Hair follicular keratinocyte (primary cell): ENCODE measurements at places on chromosomes 16 and 17. TPM values are rescaled to one million over a fixed set of nuclear protein-coding genes. Genes with fewer than 3 reads are reported as not detected.

ATP1B2 gene
- total RNA-seq, result not detected in 2 replicates

KRT33A gene
- total RNA-seq, result not detected in 2 replicates

SLC35G6 gene
- total RNA-seq, result not detected in 2 replicates

CD79B gene
- total RNA-seq, result 1.3 TPM in 1 of 2 replicates, not detected in the other

CAPNS2 gene
- 12.7 and 32.7 TPM in 2 replicates for total RNA-seq

COPRS gene
- total RNA-seq, result 53.4 and 99.4 TPM in 2 replicates

OTOA gene
- not detected in 2 replicates for total RNA-seq

RTN4RL1 gene
- 4.4 and 8.0 TPM in 2 replicates for total RNA-seq

OTOP2 gene
- total RNA-seq, result not detected in 2 replicates

EFNB3 gene
- 0.65 and 3.2 TPM in 2 replicates for total RNA-seq

KRT39 gene
- total RNA-seq, result not detected in 2 replicates

NOG gene
- 1.3 and 1.4 TPM in 2 replicates for total RNA-seq

C16orf92 gene
- total RNA-seq, result not detected in 2 replicates

WWP2 gene
- 14.8 and 15.4 TPM in 2 replicates for total RNA-seq

NEUROD2 gene
- total RNA-seq, result not detected in 2 replicates

HBA1 gene
- total RNA-seq, result not detected in 2 replicates

TMC5 gene
- total RNA-seq, result not detected in 2 replicates

CCL14 gene
- total RNA-seq, result not detected in 2 replicates

RHBDL1 gene
- 5.1 and 9.8 TPM in 2 replicates for total RNA-seq

GPR139 gene
- not detected in 2 replicates for total RNA-seq

PLK1 gene
- 22.1 and 94.8 TPM in 2 replicates for total RNA-seq

SHISA9 gene
- total RNA-seq, result under 0.01 and 0.30 TPM in 2 replicates

ZMYND15 gene
- 0.08 and 0.11 TPM in 2 replicates for total RNA-seq

TOX3 gene
- total RNA-seq, result not detected in 2 replicates

RNF135 gene
- total RNA-seq, result 14.1 and 18.5 TPM in 2 replicates

SDK2 gene
- 8.5 and 24.7 TPM in 2 replicates for total RNA-seq

PMP22 gene
- total RNA-seq, result 1.2 and 1.9 TPM in 2 replicates

OR3A3 gene
- total RNA-seq, result not detected in 2 replicates

CCDC78 gene
- 3.6 and 3.8 TPM in 2 replicates for total RNA-seq

PIGW gene
- 6.4 and 10.4 TPM in 2 replicates for total RNA-seq

TBKBP1 gene
- total RNA-seq, result 3.9 and 7.0 TPM in 2 replicates

CCL4L2 gene
- total RNA-seq, result not detected in 2 replicates

ZNF423 gene
- 0.08 TPM in 2 replicates for total RNA-seq

CD19 gene
- total RNA-seq, result not detected in 2 replicates

NLRC5 gene
- 1.5 and 1.6 TPM in 2 replicates for total RNA-seq

LGALS9 gene
- not detected in 2 replicates for total RNA-seq

GP1BA gene
- total RNA-seq, result not detected in 2 replicates

ITPRIPL2 gene
- 13.8 and 19.5 TPM in 2 replicates for total RNA-seq

CCT6B gene
- 0.62 and 0.91 TPM in 2 replicates for total RNA-seq

POLDIP2 gene
- total RNA-seq, result 96.1 and 112 TPM in 2 replicates

TP53TG3B gene
- total RNA-seq, result not detected in 2 replicates

DNAI2 gene
- total RNA-seq, result not detected in 2 replicates

AFMID gene
- total RNA-seq, result 18.4 and 43.5 TPM in 2 replicates

CCL1 gene
- not detected in 2 replicates for total RNA-seq

TP53TG3 gene
- total RNA-seq, result not detected in 2 replicates

CCR7 gene
- not detected in 2 replicates for total RNA-seq

INPP5K gene
- 16.0 and 37.3 TPM in 2 replicates for total RNA-seq

ARL16 gene
- 23.4 and 29.4 TPM in 2 replicates for total RNA-seq

MGAT5B gene
- total RNA-seq, result 0.15 and 0.39 TPM in 2 replicates

SMIM5 gene
- not detected in 2 replicates for total RNA-seq

CMTM2 gene
- total RNA-seq, result not detected in 2 replicates

MYL11 gene
- not detected in 2 replicates for total RNA-seq

P2RX1 gene
- total RNA-seq, result not detected in 2 replicates

ZPBP2 gene
- total RNA-seq, result not detected in 2 replicates

TSPAN10 gene
- 0.49 TPM in 1 of 2 replicates, not detected in the other for total RNA-seq

DLX3 gene
- 1.2 and 1.6 TPM in 2 replicates for total RNA-seq

ASPA gene
- total RNA-seq, result not detected in 2 replicates

TNFRSF13B gene
- total RNA-seq, result not detected in 2 replicates
